ELF-1 (cell line): ENCODE measurements at places on chromosomes 7 and 10.
A peak's percentile ranks its signal among the peaks of the same experiment; 100 is the strongest.

DNA sequence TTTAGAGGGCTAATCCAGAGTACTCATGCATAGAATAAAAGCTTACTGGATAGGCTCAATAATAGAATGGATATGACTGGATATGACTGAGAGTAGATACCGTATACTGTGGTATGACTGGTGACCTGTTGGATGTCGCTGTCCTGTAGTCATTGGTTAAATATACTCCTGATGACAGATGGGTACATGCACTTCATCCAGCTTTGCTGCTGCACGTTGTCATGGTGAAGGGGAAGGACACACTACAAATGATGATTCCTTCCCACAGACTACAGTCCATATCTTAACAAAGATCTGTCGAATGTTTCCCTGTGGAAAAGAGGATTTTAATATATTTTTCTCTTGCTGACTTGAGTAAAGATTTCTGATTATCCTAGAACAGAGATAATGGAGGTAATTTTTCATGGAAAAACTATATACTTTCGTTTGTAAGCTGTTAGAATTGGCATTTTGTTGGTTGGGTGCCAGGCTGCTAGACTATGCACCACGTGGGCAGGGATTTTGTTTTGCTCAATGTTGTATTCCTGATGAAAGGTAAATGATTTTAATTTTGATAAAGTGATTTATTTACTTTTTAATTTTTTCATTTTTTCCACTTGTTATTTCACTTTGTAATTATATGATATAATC lies 97.3 kb downstream of the PPP1R9A start:
- DNase-seq, result no peak

DNA sequence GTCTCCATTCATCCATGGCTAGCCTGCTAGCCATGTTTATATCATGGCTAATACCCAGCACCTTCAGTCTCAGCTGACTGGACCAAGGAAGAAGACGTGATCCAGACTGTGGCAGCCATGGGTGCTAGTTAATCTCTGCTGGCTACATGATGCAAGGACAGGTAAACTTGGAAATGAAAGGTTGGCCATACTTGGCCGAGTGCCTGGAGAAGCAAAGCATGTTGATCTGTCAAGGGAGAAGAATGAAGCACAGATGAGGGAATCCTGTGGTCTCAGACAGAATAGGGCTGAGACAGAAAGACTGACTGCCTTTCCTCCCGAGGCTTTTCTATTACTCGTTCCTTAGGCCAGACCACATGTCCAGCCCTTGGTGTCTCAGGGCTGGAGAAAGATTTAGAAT lies 41.1 kb downstream of the CPVL start:
- no peak for DNase-seq

- no peak for DNase-seq
These were observed 7.9 kb upstream of the PITRM1 start for GRCh38 chr10:3180355-3181025.

DNA sequence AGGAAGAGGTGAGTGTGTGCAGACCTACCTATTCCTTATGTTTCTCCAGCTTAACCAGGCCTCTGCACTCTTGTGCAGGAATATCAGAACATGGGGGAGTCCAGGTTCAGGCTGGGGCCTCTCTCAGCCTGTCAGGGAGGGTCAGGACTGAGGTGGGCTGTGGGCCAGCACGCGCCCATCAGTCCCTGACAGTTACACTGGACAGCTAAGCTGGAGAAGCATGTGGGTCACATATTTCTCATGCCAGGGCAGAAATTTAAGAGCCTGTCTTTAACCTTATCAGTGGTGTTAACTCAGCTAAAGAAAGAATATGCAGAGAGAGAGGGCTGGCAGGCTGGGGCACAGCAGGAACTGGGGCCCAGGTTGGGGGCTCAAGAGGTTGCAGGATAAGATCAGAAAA lies 8.7 kb upstream of the POLD2 start:
- DNase-seq, result peak; percentile 25

DNA sequence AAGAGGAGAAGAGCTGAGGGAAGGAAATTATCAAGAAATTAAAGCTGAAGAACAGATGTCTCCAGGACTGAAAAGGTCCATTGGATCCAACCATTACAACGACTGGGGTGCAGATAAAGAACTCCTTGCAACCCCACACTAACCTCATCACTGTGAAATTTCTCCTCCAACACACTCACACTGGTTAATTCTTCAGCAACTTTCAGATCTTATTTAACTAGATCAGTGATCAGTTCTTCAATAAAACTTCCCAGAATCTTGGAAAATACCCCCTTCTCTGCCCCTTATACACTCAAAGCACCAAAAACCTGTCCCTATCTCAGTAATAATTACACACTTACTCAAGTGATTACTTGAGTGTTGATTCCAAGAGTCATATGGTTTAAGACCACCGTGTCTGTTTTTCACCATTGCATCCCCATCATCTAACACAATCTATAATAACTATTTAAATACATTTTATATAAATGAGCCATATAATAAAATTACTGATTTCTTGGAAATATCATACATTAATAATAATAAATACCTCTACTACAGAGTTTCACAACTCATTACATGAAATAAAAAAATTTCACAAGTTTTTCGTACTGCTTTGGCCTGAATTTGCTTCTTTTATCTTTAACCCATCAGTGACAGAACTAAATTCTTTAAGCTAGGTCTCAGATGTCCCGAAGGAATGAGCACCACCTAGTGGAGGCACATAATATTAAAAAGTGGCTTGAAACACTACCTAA lies 123.7 kb downstream of the MPP7 start:
- no peak for DNase-seq

DNA sequence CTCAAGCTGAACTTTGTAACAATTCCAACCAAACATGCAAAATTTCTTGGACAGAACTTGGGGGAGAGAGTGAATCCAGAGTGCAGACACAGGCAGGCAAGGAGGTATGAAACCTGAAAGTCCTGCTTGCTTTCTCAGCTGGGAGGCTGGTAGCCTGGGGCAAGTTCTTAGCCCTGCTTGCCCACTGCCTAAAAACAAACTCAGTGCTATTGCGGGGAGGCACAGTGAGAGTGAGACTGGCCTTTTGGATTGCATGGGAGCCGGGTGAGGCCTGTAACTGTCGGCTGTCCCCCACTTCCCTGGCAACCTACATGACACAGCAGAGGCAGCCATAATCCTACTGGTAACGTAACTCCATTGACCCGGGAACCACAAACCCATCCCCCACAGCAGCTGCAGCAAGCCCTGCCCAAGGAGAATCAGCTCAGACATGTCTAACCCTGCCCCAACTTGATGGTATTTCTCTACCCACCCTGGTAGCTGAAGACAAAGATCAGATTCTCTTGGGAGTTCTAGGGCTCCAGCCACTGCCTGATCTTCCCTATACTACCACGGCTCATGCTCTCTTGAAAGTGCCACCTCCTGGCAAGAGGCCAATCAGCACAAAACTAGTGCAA lies 663.6 kb downstream of the GRM8 start:
- DNase-seq, result peak; percentile 83

GRCh38 chr7:136874393-136875032 lies 6.1 kb downstream of the CHRM2 start:
- DNase-seq, result no peak

- no peak for DNase-seq
These were observed 31.7 kb downstream of the MKX start for GRCh38 chr10:27713941-27714340.

DNA sequence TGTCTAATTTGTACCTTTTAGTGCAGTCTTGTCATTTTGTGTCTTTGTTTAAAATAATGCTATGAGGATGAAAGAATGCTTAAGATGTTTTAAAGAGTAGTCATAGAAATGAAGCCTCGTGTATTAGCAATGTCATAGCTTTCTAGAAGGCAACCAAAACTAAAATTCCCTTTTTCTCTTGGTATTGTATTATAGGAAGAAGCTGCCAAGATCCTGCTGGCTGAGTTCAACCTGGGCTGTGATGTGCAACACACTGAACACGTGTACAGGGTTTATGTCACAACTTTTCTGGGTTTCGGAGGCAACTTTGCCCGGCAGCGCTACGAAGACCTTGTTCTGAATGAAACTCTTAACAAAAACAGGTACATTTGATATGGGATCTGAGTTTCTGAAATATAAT lies 36.2 kb downstream of the COX15 start:
- no peak for DNase-seq

DNA sequence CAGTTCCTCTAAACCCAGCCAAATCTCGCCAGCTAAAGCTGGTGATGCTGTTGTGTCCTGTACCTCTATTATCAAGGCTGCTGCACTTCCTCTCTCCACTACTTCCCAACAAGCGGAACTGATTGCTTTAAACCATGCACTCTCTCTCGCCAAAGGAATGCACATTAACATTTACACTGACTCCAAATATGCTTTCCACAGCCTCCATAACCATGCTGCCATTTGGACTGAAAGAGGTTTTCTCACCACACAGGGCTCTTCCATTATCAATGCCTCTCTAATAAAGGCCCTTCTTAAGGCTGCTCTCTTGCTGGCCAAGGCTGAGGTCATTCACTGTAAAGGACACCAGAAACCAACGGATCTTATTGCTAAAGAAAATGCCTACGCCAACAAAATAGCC lies 11.4 kb upstream of the LRRC61 start:
- no peak for DNase-seq

GRCh38 chr7:48046458-48046857 lies 11.1 kb downstream of the C7orf57 start:
- DNase-seq, result no peak

DNA sequence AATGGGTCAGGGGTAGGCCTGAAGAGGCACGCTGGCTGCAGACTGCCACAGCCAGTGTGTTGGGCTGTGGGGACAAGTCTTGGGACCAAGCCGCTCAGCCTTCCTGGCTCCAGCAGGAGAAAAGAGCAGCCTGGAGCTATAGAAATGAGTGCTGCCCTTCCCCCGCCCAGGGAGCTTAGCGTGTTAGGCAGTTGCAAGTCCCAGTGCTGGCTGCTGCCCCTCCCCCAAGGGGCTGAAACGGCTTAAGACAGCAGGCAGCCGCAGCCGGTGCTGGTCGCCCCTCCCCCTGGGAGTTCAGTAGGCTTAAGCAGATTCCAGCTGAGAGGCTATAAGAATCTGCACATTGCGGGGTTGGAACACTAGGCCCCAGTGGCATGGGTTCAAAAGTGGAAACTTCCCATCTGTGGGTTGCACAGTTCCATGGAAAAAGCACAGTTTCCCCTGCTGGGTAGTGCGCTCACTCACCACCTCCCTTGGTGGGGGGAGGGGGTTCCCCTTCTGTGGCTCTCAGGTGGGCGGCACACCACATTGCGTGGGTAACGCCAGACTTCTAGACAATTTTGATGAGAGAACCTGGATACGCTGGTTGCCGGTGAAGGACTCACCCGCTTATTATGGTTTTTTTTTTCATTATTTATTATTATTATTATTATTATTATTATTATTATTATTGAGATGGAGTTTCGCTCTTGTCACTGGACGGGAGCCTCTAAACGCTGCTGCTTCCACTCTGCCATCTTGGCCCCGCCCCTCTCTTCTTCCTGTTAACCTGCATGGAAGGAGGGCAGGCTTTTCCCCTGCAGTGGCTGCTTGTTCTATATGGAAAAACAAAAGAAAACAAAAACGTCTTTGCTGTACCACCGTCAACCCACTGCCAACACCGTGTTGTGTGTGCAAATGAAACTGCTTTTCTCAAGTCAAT lies 151.1 kb downstream of the CXCL12 start:
- peak; percentile 98 for DNase-seq

DNA sequence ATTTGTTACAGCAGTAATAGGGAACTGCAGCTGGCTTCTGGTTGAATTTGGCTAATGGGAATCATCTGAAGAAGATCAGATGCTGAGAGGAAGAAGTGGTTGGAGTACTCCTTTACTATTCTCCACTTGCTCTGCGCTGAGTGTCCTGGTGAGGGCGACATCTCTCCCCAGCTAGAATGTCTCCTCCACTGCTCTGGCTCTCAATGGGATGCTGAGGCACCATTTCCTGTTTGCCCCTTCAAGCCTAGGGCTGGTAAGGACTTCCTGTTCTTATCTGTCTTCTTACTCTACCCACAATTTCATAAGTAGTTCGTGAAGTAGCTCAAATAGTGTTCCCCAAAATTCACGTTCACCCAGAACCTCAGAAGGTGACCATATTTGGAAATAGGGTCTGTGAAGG lies 43.2 kb upstream of the TES start:
- DNase-seq, result no peak

GRCh38 chr7:131371411-131371810 lies 43.7 kb downstream of the MKLN1 start:
- no peak for DNase-seq

GRCh38 chr10:80589726-80590373 lies 52.1 kb downstream of the SH2D4B start:
- peak; percentile 26 for DNase-seq

DNA sequence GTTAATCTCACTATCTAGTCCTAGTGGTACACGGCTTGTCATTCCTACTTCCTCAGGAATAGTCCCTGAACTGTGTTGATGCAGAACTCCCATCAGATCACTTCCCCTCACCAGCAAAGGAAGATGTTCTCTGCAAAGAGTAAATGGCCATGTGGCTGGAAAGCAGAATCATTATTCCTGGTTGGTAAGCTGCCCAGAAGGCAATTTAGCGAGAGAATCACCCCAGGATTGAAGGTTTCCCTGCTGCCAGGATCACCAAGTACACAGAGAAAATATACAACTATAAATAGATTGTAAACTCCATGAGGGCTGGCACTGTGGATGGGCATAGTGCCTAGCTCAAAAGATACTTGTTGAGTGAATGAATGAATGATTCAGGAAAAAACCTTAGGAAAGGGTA lies 115.0 kb downstream of the GFRA1 start:
- no peak for DNase-seq

- no peak for DNase-seq
These were observed 37.2 kb downstream of the ZNF33A start for GRCh38 chr10:38047666-38048065.

GRCh38 chr7:87028636-87029035 lies 30.8 kb downstream of the ELAPOR2 start:
- DNase-seq, result peak; percentile 2

GRCh38 chr7:39353615-39354376 lies 212.4 kb upstream of the YAE1 start:
- DNase-seq, result peak; percentile 87

GRCh38 chr7:116357781-116358670 lies 141.5 kb upstream of the CAV2 start:
- no peak for DNase-seq

DNA sequence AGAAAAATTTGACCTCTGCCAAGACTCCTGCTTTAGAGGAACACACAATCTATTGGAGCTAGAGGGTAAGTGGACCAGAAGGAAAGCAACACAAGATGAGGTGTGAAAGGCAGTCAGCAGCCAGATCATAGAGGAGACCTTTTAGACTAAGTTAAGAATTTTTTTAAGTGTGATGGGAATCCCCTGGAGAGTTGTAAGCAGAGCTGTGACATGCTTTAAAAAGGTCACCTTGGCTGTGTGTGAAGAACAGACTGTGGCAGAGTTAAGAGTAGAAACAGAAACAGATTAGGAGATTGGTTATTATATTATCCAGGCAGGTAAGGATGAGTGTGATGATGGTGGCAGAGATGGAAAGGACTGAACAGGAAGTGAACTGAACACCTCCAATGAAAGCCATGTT lies 23.5 kb downstream of the CPEB3 start:
- no peak for DNase-seq

GRCh38 chr10:102608487-102608886 lies 35.8 kb upstream of the TRIM8 start:
- no peak for DNase-seq
